ENCODE measurements at places on chromosomes 11 and 22.
A peak's percentile ranks its signal among the peaks of the same experiment; 100 is the strongest.

- DNase-seq, result no peak
Observed at GRCh38 chr11:123357990-123358827, 71.9 kb upstream of the GRAMD1B start.

DNA sequence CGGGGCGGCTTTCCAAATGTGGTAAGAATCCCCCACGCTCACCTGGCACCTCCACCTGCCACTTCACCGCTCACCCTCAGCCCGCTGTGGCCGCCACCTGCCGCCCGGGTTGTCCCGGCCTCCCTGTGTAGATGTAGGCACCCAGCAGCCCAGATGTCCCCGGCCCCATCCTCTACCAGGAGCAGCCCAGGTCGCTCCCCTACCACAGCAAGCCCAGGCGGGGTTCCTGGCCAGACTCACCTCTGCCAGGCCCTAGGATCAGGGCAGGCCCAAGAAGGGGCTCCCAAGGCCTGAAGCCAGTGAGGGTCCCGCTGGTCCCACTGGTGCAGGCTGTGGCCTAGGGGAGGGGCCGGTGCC lies 27.4 kb downstream of the MOB2 start:
- DNase-seq, result no peak

DNA sequence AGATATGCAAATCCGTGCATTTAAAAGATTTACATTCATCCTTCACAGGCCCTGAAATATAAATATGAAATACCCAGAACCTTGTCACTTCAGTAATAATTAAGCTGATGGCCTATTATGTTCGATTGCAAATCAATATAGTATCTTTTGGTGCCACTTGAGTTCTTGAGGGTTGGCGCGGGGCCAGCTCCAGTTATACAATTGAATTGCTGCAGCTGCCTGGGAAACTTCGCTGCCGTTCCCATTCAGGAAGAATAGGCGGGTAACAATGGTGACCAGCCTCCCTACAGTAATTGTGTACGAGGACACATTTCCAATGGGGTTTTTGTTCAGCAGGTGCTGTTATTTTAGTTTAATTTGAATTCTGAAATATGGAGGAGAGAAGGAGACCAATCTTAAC lies 451.2 kb downstream of the INSC start:
- DNase-seq, result no peak

- no peak for DNase-seq
Observed at GRCh38 chr22:22713416-22713815, 69.0 kb downstream of the GGTLC2 start.

GRCh38 chr11:46247090-46247489 lies 30.4 kb upstream of the CREB3L1 start:
- no peak for DNase-seq

GRCh38 chr22:28989035-28989464 lies 72.6 kb downstream of the C22orf31 start:
- DNase-seq, result no peak

GRCh38 chr11:40376331-40376730 lies 1083.1 kb downstream of the LRRC4C start:
- no peak for DNase-seq

DNA sequence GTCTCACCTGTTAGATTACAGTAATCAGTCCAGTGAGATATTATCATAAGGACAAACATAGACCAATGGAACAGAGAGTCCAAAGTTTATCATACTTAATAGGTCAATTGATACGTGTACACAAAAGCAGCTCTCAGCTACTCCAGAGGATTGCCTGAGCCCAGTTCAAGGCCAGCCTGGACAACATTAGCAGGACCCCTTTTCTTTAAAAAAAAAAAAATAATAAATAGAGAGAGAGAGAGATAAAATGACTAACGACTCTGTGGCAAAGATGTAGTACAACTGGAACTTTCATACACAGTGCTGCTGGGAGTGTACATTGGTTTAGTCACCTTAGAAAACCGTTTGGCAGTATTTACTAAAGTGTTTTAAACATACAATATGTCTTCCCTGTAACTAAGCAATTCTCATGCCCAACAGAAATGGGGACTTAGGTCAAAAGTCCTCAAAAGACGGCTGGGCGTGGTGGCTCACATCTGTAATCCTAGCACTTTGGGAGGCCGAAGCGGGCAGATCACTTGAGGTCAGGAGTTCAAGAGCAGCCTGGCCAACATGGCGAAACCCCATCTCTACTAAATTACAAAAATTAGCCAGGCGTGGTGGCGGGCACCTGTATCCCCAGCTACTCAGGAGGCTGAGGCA lies 10.6 kb downstream of the SNX32 start:
- DNase-seq, result no peak

DNA sequence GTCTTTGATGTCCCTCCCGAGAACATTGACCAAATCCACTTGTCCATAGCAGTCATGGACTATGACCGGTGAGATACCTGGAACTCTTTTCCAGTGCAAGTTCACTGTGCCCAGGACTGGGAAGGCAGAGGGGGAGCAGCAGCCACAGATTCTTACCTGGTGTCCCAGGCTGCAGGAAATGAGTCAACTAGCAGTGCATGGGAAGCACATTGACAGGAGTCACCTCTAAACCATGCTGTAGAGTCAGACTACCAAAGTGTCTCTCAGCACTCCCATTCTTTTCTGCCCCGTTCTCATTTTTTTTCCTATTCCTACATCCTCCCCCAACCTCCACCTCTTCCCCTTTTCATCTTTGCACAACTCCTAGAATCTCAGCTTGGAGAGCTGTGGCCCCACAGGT lies 67.2 kb upstream of the OLFML1 start:
- no peak for DNase-seq

DNA sequence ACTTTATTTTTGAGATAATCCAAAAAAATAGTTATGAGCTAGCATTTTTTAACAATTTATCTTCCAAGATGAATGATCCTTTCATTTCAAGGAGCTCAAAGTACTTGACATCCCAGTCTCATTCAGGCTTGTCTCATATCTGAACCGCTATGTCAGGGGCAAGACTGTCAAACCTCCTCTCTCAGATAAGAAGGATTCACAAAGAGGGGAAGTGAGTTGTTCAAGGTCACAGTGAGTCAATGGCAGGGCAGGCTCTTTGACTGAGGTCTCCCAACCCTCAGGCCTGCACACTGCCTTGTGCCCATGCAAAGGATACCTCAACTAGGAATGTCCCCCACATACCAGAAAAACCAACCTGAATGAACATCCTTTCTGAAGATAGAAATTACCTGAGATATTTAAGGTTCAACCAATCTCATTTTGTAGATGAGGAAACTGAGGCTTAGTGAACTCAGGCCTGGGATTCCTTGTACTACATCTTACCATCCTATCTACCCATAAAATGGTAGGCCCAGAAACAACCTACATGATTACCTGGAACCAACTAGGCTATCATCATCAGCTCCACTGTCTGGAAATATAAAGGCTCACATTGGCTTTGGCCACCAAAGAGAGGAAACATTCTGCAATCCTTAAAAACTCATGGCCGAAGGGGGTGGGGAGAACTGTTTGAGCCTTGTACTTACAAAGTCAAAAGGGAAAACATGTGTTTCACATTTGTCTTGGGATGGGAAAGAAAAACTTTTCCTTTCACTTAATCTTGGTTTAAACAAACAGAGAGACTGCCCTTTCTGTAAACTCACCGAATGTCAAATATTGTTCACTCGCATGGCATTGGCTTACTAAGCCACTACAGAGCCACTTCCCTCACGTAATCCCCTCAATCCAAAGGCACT lies 51.1 kb downstream of the LIF start:
- no peak for DNase-seq

- no peak for DNase-seq
Observed at GRCh38 chr11:100830978-100831732, 144.1 kb downstream of the ARHGAP42 start.

GRCh38 chr11:35241083-35241482 lies 102.1 kb downstream of the CD44 start:
- DNase-seq, result no peak

GRCh38 chr11:63537293-63538101 lies 889 bp downstream of the PLAAT4 start:
- DNase-seq, result peak; percentile 25

GRCh38 chr11:2302896-2303626 lies 1.2 kb downstream of the TSPAN32 start:
- no peak for DNase-seq

GRCh38 chr11:8584511-8584910 lies 9.5 kb downstream of the STK33 start:
- DNase-seq, result no peak

DNA sequence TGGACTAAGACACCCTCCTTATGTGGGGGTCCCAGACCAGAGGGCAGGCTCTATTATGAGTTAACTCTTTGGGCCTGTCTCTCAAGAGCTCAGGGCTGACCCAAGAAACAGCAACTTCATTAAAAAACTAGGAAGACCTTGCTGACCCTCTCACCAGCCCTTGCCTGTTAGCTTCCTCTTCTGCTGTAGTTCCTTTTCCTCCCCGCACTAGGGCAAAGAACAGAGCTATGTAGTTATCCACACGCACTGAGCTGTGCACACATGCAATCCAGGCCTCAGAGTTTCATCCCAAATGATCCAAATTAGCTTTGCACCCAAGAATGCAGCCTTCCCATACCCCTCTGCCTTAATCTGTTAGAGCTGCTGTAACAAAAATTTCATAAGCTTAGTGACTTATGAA lies 539.6 kb upstream of the CADM1 start:
- DNase-seq, result no peak

GRCh38 chr11:68396516-68396915 lies 64.0 kb upstream of the PPP6R3 start:
- no peak for DNase-seq

GRCh38 chr11:81072273-81072672 lies 1631.4 kb upstream of the TENM4 start:
- no peak for DNase-seq

GRCh38 chr11:92225568-92226330 lies 1.1 kb downstream of the FAT3 start:
- DNase-seq, result no peak

DNA sequence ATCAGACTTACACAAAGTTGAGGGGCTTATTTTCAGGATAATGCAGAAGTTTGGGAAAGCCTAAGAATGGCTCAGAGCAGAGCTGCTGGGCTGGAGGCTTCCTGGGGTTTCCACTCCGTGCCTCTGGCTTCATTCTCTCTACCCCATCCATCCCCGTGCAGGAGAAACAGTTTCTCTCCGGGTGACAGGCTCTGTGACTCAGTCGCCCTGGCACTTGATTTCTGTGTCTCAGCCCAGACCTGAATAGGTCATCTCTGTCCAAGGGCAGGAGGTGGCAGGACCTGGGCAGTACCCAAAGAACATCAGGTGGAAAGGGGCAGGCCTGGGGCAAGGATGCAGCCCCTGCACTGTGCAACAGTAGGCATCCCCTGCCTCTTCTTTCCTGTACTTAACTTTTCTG lies 38.4 kb upstream of the RTL6 start:
- DNase-seq, result no peak

DNA sequence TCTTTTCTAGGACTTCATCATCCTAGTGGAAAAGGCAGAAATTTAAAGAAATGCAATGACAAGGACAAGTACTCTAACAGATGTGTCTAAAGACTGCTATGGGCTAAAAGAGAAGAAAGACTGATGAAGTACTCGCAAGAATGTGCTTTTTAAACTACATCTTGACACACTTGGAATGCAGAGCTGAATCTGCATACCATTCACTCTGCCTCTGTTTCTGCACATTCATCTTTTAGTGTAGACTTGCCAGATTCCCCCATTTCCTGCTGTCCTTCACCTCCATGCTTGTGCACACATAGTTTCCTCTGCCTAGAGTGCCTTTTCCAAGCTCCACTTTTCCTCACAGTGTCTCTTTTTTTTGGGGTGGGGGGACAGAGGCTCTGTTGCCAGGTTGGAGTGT lies 239.0 kb upstream of the CCDC179 start:
- no peak for DNase-seq

GRCh38 chr11:125264100-125265022 lies 99.8 kb downstream of the PKNOX2 start:
- no peak for DNase-seq

DNA sequence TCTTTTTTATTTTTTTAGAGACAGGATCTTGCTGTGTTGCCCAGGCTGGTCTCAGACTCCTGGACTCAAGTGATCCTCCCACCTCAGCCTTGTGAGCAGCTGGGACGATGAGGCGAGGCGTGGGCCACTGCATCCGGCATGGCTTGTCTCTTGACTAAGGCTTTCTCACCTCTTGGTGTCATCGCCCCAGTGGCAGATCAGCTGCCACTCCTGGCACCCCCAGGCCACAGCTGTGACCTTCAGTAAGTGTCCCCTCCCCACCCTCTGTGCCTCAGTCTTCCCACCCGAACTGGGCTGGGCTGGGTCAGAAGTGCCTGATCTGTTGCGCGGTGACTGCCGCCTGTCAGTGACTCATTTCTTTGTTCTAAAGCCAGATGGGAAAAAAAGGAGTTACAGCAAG lies 3.6 kb downstream of the SYNGR1 start:
- DNase-seq, result no peak

GRCh38 chr11:129969920-129970319 lies 32.7 kb downstream of the PRDM10 start:
- no peak for DNase-seq

GRCh38 chr22:32466496-32466895 lies 2.2 kb upstream of the BPIFC start:
- no peak for DNase-seq

- DNase-seq, result peak; percentile 86
Observed at GRCh38 chr11:64284962-64285884, at the start of gene GPR137. TSS of gene GPR137 (plus strand) at chr11:64285848. CDS start at chr11:64286525, 677 bp downstream.

DNA sequence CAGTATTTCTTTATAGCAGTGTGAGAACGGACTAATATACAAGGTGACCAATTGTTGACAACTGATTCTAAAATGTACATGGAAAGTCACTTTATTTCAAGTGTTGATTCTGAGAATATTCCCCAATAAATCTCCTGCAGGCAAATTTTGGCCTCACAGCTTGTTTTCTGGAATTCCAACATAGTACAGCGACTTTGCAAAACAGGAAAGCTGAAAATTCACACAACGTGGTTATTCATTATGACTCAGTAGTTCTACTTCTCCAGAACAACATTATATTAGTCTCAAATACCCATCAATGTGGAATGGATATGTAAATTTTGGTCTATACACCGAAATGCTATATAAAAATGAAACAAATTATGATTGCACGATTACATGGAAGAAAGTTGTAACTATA lies 22.5 kb upstream of the OR5AN1 start:
- no peak for DNase-seq

- DNase-seq, result no peak
Observed at GRCh38 chr22:44220727-44221680, 40.3 kb downstream of the PARVG start.

- no peak for DNase-seq
Observed at GRCh38 chr11:35126879-35127581, 11.9 kb upstream of the CD44 start.

DNA sequence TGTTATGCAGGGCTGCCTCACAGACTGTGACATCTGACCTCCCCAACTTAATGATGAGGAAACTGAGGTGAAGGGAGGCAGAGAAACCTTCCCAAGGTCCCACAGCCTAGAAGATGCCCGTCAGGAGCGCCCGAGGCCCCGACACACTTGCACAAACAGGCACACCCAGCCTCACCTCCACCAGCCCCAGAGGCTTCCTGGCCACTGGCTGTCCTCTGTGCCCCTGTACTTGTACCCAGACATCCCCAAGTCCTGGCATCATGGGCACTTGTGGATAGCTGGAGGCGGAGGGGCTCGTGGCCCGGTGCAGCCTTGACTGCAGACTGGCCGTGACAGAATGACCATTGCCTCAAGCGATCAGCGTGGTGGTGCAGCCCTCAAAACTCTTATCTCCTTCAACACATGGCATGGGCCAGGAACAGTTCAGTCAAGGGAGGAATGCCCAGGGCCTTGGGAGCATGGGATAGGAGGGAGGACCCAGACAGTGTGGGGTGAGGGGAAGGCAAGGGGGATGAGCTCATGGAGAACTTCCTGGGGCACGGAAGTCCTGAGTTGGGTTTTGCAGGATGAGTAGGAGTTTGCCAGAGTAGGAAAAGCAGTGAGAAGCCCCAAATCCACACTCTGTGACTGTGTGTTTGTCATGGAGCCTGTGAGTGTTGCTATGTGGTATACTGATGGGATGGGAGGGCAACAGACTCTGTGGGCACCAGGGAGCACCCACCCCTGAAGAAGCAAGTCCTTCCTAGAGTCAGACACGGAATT lies 25.8 kb upstream of the PPARA start:
- DNase-seq, result no peak
